ENCODE measurements at places on chromosomes 3 and 15.

DNA sequence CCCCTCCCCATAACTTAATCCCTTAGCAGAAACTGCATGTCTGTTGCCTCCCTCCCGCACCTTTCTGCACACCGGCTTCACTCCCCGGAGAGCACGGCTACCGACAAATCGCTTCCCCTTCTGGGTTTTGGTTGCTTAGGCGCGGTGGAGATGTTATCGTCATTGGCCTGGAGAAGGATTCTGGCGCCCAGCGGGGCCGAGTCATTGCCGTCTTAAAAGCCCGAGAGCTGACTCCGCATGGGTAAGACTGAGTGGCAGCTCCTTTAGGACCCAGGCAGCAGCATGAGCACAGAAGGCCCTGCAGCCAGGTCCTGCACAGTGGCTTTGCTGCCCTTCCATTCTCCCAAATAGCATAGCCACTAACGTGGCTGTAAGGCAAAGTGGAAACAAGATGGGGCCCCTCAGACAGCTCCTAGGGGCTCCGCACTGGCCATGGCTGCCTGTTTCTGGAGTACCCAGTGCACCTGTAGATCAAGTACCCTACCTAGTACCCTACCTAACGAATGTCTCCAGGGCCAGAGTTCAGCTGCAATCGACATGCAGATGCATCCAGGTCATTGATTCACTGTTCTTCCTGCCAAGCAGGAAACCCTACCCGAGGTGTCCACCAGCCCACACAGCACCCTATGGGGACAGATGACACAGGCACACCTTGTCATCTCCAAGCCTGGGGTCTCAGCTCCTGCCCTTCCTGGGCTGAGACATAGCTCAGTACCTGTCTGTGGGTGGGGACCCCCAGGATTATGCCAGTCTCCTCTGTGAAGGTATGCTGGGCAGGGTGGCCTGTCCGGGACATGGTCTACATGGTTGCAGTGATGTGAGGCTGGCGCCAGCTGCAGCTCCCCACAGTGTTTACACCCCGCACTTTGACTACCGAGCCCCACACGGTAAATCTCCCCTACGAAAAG lies 147.6 kb downstream of the LRRK1 start:
- no peak for DNase-seq

DNA sequence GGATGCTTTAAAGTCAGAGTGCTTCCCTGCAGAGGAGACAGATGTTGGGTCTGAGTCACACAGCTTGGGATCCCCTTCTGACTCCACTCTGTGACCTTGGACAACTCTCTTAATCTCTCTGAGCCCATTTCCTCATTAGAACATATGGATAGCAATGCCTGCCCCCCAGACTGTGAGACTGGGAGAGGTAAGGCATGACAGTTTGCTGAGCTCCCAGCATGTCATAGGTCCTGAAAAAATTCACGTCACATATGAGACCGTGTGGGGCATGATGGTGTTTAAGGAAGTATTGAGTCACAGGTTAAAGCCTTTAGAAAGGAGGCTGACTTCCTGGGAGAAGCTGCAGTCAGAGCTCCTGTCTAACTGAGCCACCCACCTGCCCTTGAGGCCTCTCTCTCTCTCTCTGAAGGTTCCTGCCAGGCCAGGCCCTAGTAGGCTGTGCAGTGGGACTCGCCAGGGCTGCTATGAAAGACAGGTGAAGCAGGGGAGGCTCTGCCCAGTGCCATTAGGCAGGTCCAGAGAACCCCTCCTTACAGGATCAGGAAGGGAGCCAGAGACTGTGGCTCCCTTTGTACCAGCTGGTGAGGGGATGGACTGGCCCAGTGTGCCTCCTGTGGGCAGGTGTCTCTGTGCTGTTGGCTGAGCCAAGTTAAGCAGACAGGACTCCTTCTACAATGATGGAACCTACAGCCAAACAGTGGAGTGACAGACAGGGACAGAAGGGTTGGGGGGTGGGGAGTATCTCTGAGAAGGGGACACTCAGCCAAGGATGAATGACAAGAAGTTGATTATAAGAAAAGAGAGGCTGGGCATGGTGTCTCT lies 19.5 kb upstream of the DOCK3 start:
- no peak for DNase-seq

DNA sequence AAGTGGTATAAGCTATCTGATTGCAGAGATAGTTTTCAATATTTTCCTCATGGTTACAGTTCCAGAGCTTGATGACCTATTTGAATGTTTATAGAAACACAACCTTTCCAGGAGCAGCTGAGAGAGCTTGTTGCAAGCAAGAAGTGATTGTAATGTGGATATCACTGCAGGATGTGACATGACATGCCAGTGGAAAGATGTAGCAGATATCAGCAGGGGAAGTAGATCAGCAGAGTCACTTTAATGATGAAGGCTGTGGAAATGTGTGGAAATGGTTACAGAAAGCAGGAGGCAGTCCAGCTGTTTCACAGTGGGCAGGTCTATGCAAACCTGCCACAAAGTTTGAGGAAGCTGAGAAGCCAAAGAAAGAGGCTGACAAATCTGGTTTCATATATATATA lies 21.0 kb downstream of the TMEM158 start:
- DNase-seq: no peak

- DNase-seq: no peak
Observed at GRCh38 chr3:138549179-138549977, 44.7 kb downstream of the CEP70 start.

- DNase-seq: no peak
Observed at GRCh38 chr15:41553731-41554130, 5.3 kb upstream of the TYRO3 start.

- no peak for DNase-seq
Observed at GRCh38 chr15:37112971-37113670, 12.8 kb upstream of the MEIS2 start.
